ENCODE measurements at places on chromosomes 4 and X.

GRCh38 chr4:109691411-109691920, 11.8 kb downstream of the CASP6 start:
- no peak for DNase-seq

DNA sequence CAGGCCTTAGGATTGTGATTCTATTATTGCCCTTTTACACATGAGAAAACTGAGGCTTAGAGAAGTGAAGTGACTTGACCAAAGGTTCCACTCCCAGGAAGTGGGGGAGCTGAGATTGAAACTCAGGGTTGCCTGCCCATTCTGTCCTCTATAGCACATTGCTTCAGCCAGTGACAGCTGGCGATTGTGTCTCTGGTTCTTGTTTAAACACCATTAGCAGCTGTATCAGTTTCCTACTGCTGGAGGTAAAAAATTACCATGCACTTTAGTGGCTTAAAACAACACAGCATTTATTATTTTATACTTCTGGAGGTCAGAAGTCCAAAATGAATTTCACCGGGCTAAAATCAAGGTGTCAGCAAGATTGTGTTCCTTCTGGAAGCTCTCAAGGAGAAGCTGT, 205.8 kb upstream of the MAMLD1 start:
- DNase-seq, result no peak

DNA sequence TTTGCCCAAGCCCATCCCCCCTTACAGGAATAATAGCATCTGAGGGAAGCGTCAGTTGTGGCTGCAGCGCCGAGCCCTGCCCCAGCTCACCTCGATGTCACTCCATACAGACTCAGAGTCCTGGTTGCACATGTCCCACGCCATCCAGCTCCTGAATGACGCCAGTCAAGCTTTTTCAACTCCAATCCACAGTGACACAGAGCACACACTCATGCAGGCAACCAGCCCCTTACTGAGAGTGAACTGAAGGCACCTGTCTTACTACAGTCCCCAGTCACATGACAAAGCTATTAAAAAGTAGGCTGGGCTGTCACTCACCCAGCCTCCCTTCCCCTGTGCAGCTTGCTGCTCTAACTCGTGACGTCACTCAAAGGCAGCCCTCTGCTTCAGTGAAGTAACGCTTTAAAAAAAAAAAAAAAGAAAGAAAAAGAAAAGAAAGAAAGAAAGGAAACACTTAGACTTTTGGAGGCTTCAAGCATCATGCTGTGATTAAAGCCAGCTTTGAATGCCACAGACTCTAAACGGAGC, at the start of gene PPARGC1A:
PPARGC1A (minus strand) TSS at position 234 of the 528 bp plus-strand sequence; CDS start at position 144, 90 bp downstream.
- DNase-seq, result peak; percentile 9

- no peak for DNase-seq
Observed at GRCh38 chrX:63283348-63283747, 67.8 kb downstream of the SPIN4 start.

- DNase-seq, result no peak
Observed at GRCh38 chr4:182741914-182742313, 175.3 kb downstream of the DCTD start.

- DNase-seq, result no peak
Observed at GRCh38 chr4:97987019-97987648, 156.1 kb downstream of the STPG2 start.

GRCh38 chr4:124883632-124884031, 171.1 kb upstream of the ANKRD50 start:
- no peak for DNase-seq
